ENCODE measurements at places on chromosomes 1 and 21.

- no peak for DNase-seq
Measured at GRCh38 chr1:115828101-115829022, 12.6 kb downstream of the NHLH2 start.

GRCh38 chr1:110114784-110115183 lies 2.5 kb downstream of the UBL4B start:
- DNase-seq, result no peak

DNA sequence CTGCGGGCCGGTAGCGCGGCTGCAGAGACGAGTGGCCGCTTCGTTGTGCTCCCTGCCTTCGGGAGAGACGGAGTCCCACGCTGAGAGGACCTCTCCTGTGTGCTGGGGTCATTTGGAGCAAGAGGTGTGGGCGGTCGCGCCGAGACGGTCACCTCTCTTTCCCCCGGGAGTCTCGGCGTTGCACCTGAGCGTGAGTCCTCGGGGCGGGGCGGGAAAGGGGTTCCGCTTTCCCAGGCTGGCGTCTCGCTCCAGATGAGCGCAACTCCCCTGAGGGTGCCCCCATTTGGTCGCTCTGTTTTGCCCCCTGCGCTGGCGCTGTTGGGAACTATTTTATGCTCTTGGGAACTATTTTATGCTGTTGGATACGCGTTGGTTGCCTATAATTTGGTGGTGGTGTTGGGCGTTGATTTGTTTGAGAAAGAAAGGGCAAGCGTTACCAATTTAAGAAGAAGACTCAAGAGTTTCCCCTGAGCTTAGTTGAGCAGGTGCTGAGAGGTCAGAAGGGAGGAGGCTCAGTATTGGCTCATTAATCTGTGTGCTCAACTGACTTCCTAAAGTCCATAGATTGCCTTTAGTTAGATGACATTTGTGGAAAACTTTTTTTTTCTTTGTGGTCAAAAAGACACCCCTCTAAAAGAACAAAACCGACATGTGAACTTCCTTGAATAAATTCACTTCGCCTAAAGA lies 683 bp downstream of the LRRC8B start:
- no peak for DNase-seq

- DNase-seq, result peak; percentile 50
Measured at GRCh38 chr1:106465666-106466065, 590.8 kb upstream of the PRMT6 start.

GRCh38 chr1:86259390-86259789 lies 102.8 kb upstream of the COL24A1 start:
- peak; percentile 75 for DNase-seq

DNA sequence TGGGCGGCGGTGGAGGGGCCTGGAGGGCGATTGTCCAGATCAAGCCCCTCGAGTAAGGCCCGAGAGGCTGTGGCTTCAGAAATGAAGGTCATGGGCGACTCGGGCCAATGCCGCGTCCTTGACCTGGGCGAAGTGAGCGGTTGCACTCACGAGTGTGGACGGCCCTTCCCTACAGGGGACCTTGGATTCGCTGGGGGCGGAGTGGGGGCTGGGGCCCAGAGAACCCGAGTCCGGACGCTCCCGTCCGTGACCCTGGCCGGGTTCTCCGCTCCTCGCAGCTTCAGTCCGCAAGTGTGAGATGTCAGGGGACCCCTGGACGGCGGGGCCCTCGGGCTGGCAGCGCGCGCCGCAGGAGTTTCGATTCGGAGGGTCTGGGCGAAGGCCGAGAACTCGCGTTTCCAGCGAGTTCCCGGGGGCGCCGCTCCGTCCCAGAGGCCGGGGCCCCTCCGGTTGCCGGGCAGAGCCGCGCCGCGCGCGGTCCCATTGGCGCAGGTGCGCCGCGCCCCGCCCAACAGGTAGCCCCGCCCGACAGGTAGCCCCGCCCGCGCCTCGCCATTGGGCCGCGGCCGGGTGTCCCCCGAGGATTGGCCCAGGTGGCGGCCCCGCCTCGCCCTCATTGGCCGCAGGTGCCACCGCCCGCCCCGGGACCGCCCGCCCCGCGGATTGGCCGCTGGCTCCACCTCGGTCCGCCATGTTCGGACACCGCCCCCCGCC lies at the start of gene PRKCZ:
Gene PRKCZ, plus strand, starts transcription at position 694 of the 714 bp plus-strand sequence. CDS start 220 bp downstream, outside the sequence.
- no peak for DNase-seq

DNA sequence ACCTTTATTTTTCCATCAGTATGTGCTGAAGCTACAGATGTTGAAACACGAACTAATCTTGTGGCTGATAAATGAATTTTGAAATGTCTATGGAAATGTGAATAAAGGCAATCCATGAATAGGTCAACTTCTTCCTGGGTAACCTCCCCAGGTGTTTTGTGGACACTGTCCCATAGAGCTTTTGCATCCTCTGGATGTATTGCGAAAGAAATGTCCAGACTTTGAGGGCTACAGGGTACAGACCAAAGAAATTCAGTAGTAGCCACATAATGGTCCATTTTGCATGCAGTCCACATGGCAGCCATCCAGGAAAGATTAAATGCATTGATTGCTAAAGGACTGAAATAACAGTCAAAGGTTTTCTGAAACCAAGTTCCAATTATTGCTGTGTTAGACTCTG lies 21.5 kb upstream of the DARS2 start:
- DNase-seq, result no peak

DNA sequence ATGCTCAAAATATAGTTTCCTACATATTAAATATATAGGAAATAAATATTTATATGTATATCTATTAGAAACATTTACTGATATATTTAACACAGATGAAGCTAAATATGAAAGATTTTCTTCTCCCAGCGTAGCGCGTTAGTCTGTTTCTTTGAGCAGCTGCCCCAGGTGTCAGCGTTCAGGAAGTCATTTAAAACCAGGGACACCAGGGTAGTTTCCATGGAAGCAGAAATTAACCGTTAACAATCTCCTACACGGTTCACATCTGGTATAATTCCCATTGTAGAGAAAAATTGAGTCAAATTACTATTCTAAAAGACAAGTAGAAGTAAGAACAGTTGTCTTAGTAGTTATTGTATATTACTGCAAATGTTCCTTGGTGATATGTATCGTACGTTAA lies 1443.7 kb downstream of the MRPL39 start:
- DNase-seq, result no peak

- DNase-seq, result no peak
Measured at GRCh38 chr1:183656355-183656754, 3.2 kb upstream of the APOBEC4 start.

- no peak for DNase-seq
Measured at GRCh38 chr21:45390121-45390751, 14.7 kb upstream of the COL18A1 start.

DNA sequence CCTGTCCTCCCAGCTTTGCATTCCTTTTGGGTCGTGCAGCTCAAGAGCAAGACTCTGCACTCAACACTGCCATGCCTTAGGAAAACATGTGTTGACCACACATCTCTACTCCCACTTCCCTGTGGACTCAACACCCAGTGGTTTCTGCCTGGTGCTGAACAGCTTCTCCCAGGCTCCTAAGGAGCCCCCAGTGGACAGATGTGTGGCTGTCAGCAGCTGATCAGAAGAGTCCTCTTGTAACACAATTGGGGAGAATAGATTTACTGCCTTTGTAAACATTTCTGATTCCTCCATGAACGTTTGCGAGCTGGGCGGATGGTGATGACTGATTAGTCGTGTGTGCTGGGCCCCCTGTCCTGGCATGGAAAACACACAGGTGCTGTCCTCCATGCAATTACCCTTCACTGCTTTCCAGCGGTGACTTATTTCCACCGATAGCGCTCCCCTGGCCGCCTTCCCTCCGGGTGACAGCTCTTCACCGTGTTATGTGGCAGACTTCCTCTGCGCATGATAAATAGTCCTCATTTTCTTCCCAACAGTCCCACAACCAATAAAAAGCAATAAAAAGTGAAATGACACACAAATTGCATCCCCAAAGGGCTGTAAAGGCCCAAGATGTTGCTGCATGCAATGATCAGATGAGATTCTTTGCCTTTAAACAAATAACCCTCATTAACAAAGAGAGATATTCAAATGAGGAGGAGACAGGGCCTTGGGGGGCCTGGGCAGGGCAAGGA lies 249.4 kb upstream of the AJAP1 start:
- DNase-seq, result no peak

DNA sequence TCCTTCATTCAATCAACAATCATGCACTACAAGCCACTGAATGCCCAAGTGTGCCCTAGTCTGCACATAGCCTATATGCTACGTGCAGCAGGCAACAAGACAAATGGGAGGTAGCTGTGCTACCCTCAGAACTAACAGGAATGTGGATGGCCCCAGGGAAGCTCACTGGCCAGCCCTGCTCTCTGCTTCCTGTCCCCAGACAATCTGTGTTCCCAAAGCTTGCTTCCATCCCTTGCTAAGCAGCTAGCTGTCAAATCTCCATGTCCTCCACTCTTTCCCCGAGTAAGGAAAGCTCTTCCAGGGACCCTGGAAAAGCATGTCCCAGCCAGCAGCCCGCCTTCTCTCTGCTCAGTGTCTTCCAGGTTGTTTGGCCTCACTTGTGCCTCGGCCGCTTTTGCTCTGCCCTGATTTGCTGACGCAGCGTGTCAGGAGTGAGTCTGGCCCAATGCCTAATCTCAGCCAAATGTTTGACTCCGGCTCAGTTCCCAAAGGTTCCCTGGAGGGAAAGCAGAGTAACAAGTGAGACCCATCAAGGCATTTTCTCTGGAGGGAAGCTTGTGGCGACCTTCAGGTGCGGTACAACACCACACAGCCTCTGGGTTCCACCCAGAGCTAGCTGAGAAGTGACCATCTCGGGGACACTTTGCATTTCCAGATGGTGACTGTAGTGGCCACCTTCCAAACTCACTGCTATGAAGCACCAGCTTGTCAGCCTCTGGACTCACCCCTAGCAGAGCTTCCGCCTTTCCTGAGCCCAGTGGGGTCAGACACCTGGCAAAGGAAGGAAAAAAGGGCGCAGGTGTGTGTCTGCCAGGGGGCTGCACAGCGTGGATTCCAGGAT lies 243.4 kb downstream of the RHOU start:
- DNase-seq, result no peak

Data from HT1080 (cell line).